ENCODE measurements at places on chromosomes 6 and 20.

DNA sequence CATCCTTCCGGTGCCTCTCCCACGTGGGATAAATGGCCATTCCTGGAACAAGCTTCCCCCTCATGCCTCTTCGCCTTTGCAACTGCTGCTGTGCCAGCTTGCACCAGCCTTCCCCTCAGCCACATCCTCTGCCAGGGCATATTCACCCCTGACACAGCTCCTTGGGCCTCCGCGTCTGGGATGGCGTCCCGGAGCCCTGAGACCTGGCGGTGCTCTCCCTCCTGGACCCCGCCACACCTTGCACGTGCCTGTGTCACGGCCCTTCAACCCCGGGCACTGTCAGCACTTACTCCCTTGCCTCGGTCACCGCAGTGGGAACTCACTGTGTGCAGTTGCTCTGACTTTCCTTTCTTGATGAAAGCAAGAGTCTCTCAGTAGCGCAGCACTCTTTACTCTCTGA is 13.2 kb downstream of the BPHL start:
- DNase-seq = no peak

- DNase-seq = no peak
Observed at GRCh38 chr6:77707603-77708002, 54.8 kb downstream of the MEI4 start.

DNA sequence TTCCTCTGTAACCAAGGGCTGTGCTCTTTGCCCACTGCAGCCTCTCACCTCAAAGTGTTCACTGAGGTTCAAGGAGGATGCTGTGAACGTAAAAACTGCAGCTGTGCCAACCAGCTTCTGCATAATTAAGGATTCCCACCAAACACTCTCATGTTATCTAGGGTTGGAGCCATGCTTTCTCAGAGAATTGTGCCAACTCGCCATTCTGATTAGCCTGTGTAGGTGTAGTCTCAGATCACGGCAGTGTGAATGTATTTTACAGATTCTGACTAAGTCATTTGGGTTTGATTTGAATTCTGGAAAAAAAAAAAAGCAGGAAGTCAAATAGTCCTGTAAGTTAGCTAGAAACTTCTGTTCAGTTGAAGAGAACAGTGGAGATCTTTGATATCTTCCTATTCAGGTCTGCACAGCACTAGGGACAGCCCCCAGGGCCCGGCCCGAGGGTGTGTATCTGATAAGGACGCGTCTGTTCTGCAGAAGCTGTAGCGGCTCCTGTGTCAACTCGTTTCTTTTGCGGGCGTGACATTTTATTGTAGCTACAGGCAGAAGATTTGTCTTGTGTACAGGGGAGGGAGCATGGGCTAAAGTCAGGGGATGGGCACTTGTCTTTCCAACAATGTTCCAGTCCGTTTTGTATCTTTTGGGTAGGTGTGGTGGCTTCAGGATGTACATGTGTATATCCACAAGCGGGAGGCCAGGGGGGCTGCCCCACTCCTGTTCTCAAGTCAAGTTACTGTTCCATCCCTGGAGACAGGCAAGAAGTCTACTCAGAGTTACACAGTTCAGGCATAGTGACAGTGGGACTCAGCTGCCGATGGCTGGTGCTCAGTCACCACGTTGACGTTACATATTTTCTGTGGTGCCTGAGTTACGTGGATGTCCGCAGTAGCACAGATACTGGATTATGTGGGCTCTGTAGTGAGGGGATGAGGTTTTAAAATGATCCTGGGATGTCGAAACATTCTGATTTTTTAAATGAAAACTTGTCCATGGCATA is 12.4 kb downstream of the IRF4 start:
- DNase-seq = no peak

DNA sequence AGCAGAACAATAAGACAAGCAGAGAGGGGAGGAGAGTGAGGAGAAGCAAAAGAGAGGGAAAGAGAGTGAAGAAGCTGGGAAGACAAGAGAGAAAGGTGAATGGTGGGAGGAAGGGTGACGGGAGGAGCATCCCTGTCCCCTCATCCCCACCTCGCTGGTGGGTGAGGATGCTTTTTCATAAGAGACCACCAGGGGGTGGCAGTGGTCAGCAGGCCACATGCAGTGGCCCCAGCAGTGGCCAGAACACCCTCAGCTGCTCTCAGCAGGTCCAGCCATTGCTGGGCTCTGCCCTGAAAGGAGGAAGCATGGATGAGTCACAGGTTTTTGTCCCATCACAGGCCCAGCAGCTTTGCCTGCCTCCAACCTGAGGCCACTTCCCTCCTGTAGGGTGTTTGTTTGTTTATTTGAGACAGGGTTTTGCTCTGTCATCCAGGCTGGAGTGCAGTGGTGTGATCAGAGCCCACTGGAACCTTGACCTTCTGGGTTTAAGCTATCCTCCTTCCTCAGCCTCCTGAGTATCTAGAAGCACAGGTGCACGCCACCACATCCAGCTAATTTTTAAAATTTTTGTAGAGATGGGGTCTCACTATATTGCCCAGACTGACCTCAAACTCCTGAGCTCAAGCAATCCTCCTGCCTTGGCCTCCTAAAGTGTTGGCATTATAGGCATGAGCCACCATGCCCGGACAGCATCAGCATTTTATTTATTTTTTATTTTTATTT is 24.0 kb downstream of the FGD2 start:
- DNase-seq = peak; percentile 18

- DNase-seq = no peak
Observed at GRCh38 chr6:140671926-140672325, 1297.5 kb upstream of the CITED2 start.

DNA sequence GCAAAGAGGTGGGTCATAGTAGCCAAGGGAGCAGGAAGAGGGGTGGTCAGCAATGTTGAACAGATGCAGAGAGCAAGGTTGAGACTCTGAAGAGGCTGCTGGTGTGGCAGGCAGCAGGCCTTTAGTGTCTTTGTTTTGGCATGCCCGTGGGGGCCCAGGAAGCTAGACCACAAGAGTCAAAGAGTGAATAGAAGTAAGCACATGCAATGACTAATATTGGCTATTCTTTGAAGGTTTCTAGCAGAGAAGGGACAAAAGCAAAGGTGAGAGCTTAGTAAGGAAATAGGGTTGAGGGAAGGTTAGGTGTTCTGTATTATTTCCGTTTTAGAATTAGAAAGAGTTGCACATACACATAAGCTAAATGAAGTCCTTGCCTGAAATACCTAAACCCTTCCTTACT is 18.8 kb downstream of the TDRD6 start:
- no peak for DNase-seq

GRCh38 chr6:136365776-136366354 is 76.2 kb upstream of the BCLAF1 start:
- DNase-seq = no peak

DNA sequence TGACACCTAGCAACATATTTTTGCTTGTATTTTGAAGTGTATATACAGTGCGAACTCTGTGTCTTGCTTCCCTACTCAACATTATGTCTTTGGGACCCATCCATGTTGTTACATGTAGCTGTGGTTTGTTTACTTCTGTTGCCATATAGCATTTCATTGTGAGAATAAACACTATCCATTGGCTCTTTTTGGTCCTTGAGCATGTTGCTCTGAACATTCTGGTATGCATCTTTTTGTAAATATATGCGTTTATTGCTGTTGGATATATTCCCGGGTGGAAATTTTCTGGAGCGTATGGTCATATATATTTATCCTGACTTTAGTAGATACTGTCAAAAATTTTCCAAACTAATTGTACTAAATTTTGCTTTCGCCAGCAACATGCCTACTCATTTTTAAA is 222.5 kb upstream of the SPTLC3 start:
- no peak for DNase-seq

GRCh38 chr20:33407251-33407650 is 5.9 kb upstream of the CDK5RAP1 start:
- no peak for DNase-seq

GRCh38 chr20:51383891-51384510 is 158.5 kb downstream of the NFATC2 start:
- DNase-seq = no peak

- no peak for DNase-seq
Observed at GRCh38 chr20:5845681-5846615, 95.7 kb downstream of the SHLD1 start.

- no peak for DNase-seq
Observed at GRCh38 chr6:11327961-11328360, 95.5 kb upstream of the NEDD9 start.

GRCh38 chr6:48229841-48230240 is 118.8 kb upstream of the PTCHD4 start:
- DNase-seq = no peak

DNA sequence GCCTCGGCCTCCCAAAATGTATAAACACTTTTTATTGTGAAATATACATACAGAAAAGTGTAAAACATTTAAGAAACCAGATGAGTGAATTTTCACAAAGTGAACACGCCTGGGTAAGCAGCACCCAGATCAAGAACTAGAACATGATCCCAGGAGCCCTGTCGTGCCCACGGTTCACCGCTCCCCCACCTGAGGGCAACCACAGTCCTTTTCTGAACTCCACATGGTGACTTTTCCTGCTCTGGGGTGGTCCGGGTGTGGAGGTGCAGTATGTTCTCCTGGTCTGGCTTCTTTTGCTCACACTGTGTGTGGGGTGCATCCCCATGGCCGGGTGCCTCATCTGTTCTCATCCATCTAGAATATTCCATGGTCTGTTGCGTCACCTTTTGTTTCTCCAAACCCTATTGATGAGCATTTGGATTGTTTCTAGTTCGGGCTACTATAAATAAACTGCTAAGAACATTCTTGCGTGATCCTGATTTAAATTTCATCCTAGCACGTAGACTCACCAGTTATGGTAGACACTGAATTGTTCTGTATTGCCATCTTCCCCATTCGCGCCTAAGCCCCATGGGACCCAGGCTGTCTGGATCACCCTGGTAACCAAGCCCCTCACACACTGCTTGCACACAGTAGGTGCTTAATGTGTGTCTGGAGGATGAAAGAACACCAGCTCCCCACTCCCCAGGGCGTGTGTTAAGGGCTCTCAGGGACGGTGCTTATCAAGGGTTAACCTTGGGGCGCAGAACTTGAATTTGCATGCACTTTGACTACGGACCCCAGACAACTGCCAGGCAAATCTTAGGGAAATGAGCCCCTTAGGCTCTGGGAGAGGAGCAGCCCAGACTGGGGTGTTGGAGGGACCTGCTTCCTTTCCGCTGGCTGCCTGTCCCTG is 56.2 kb downstream of the CTCFL start:
- DNase-seq = no peak

GRCh38 chr6:45609141-45609638 is 231.5 kb upstream of the SUPT3H start:
- DNase-seq = no peak

- DNase-seq = no peak
Observed at GRCh38 chr20:50039706-50040431, 57.1 kb downstream of the SNAI1 start.

DNA sequence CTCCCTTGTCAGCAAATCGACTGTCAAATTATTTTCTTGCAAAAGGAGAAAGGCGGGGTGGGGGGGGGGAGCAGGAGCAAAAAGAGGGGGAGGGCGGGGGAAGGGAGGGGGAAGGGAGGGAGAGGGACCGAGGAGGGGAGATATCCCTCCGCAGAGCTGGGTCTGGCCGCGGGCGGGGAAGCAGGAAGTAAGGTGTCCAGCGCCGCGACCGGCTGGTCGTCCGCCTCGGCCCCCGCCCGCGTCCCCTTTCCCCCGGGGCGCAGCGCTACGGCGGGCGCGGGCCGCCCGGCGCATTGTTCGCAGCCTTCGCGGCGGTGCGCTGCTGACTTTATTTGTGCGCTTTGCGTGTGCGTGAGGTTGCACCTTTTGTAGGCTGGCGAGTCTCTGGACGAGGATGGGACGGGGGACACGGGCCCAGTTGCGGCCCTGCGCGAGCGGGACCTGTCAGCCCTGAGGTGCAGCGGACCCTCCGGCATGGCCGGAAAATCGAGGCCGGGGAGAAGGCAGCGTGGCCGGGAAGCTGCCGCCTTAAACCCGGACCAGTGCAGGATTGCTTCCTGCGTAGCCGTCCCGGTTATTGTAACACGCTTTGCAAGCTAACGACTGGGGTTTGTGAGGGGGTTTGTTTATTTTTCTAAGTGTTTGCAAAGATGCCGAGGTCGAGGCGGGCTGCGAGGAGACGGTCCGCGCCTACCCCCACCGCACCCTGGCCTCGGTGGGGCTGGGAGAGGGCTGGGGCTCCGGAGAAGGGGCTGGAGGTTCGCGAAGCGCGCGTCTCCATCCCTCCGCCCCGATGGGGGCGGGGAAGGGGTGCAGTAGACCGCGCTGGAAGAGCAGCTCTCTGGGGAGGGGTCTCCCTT is 675 bp upstream of the TRERF1 start:
- no peak for DNase-seq

DNA sequence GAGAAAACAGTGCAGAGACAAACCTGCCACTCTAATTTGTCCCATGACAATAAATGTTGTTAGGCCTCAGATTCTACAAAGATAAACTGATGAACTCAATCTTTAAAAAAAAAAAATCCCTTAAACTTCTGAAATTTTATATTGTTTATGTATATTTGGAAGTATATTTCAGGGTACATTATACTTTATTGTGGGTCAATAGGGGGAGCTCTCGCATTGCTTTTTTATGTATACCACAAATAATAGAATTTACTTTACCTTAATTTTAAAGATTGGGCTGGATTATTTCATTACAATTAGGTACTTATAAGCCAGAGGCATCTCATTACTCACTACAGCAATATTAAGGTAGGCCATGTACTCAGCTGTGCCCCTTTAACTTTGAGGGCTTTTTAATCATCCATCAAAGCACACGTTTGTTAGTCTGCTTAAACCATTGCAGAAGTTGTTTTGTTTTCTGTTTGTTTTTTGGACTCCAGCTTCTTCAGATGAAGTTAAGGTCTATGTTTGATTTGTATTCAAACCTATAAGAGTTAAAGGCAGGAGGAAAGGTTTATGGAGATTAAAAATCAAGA is 56.3 kb upstream of the EYA4 start:
- no peak for DNase-seq

- no peak for DNase-seq
Observed at GRCh38 chr6:102114402-102114801, 720.9 kb downstream of the GRIK2 start.

DNA sequence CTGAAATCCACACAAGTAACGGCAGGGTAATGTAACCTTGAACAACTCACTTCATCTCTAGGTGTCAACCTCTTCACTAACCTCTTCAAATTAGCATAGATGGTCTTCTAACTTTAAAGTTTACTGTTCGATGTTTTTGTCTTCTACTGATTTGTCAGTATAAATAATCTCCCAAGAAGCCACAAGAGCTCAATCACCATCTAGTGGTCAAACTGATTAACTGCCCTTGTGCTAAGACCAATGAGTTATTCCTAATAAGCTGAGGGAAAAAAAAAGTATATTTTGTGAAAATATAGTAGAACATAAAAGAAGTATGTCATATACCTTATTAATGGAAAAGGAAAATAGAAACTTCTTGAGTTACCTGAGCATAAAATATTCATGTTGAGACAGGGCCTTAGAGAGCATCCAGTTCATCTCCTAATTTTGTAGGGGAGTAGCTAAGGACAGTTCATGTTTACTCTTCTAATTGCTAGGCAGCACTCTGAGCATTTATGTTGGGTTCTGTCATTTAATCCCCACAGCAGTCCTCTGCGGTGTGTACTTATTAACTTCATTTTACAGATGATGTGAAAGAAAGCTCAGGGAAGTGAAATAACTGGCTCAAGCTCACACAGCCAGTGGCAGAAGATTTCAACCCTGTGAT is 317.1 kb downstream of the ESR1 start:
- DNase-seq = no peak
